Kidney capillary endothelial cell (primary cell): ENCODE measurements at places on chromosomes 5 and 9.

- DNase-seq = no peak
These were observed 119.6 kb upstream of the SLC12A2 start for GRCh38 chr5:127963931-127964330.

DNA sequence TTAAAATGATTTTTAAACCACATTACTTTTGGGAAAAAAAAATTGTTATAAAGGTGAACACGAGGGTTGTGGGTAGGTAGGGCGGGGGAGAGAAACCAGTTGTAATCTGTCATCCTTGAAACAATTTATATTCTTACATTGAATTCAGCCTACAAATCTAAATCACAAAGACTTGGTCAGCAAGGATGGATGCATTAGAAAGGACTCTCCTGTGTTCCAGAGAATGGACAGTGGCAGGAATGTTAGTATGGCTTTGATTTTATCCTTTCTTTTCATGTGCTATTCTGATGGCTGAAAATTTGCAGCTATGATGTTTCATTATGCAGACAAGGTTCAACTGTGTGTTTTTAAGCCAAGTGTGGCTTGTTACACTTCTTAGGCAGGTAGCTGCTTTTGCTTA is 234.7 kb downstream of the SLF1 start:
- no peak for DNase-seq

DNA sequence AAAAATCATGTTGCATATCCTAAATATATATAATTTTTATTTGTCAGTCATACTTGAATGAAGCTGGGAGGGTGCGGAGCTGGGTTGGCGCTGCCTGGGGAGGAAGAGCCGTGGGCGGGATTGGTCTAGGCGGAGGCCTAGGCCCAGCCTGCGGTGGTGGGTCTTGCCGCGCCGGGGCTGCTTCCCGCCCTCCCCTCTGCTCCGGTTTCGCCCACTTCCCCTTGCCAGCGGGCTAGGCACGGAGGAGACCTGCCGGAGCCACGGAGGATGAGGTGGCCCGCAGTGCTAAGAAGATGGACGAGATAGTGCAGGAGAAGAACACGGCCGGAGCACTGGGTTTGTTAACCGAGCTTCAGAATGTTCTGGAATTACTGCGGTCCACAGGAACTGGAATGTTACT is 54.0 kb upstream of the IGFBPL1 start:
- DNase-seq = no peak

GRCh38 chr5:55665065-55665464 is 47.1 kb downstream of the SLC38A9 start:
- DNase-seq = no peak

DNA sequence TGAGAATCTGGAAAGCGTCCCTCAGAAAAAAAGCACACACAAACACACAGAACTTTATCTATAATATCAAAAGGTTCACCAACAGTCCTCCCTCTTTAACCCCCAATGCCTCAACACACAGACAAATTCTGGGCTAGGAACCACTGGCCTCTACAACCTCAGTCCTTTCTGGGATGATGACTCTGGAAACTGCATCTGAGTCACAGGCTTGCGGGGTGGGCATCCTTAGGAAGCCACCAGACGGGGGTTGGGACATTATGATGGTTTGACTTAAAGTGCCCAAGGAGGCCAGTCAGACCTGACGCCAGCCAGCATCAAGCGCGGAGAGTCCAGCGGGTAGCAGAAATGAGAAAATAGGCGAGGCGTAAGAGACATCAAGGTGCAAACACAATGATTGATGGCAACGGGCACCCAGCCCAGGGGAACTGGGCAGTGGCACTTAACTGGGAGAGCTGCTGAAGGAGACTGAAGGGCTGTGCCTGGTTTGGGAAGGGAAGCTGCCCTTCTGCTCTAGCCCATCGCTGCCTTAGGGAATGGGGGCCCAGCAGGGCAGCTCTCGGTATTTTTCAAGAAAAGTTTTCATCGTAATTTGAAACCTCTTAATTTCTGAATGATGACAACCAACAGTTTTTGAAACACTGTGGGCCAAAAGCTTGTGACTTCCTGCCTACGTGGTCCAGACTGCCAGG is 20.7 kb downstream of the SPRY4 start:
- no peak for DNase-seq
